ENCODE measurements at places on chromosomes 4 and X.
A peak's percentile ranks its signal among the peaks of the same experiment; 100 is the strongest.

- no peak for DNase-seq
Observed at GRCh38 chr4:113325876-113326615, 276.6 kb downstream of the ANK2 start.

- DNase-seq: peak; percentile 6
Observed at GRCh38 chr4:173370130-173370476, 651 bp upstream of the SAP30 start.

- no peak for DNase-seq
Observed at GRCh38 chrX:16573781-16574180, 76.2 kb upstream of the S100G start.

GRCh38 chr4:47749060-47749459 lies 88.8 kb downstream of the CORIN start:
- DNase-seq: no peak

- DNase-seq: no peak
Observed at GRCh38 chr4:3612281-3612680, 80.1 kb upstream of the LRPAP1 start.

DNA sequence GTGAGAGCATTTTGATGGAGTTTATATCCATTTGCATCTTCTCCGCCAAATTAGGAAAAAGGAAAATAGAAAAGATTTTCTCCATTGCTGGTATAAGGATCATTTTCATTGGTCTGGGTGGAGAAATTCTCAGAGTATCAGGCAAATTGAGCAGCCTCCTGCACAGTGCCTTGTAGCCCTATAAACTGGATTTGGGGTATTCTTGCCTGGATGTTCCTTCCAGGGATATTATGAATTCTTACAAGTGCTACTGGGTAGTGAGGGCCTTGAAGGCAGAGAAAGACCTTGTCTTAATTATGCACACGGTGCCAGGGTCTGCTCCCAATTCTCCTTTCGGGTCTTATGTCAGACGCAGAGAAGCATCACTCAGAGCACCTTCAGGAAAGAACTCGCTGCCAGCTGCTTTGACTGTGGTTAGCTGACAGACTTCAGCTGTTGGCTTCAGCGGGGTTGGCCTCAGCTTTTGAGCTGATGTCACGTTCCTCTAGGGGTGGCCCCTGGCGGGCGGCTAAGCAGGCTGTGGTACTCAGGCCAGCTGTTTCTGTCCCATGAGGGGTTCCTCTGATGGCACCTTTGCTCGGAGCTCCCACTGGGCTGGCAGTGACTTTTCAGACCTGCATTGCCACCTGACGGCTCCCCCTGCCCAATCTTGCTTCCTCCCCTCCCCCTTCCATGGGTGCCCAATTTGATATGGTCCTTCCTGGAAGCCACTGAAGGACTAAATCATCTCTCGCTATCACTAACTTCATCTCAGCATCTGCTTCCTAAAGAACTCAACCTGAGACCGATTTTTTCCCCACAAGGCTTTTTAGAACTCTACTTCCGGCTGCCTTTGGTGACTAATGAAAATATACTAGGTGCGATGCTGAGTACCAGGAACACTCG lies 519.5 kb downstream of the BCOR start:
- DNase-seq: no peak

- DNase-seq: no peak
Observed at GRCh38 chrX:150533863-150534262, 34.6 kb upstream of the MTM1 start.

All from HuH-7.5 (cell line).